ENCODE measurements at places on chromosomes 5 and 9.

DNA sequence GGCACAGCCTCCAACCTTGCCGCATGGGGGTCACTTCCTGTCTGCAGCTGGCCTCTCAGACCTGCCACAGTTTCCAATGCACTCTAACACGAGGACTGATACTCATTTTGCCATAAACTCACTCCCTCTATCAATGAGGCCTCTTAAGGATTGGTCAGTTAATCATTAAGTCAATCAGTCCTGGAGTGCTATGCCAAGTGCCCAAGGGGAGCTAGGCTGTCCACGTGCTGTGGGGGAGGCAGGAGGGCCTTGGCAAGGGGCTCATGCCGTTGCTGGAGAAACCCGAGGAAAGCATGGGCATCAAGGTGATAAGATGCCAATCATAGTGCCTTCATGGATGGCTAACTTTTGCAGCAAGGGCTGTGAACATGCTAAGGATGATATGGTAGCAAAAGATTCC is 1.7 kb upstream of the ALDH1B1 start:
- DNase-seq: no peak

- DNase-seq: no peak
These were observed 7.9 kb upstream of the TRIM7 start for GRCh38 chr5:181212934-181213333.

DNA sequence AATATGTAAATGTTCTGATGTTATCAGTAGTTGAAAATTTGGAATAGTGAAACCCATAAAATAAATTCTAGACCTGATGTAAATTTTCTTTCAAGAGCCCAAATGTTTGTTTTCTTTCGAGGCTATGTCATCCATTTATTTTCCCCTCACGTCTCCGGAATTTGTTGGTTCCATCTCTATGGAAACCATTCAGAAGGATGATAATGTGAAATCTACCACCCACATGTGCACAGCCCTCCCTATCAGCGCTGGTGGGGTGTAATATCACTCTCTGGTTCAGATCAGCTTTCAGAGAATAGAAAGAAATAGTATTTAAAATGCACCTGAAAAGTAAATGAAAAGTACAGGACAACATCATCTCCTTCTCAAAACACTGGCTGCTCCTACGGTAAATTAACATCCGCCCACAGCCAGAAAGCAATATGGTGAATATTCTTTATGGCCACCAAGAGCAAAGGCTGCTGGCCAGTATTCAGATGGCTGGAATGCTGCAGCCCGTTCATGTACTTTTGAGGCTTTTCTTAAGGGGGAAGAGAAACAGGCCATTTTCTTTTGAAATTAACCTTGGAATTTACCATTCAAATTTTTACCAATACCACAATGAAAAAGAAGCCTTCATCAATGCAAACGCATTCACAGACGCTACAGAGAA is 28.5 kb downstream of the GLDC start:
- no peak for DNase-seq

DNA sequence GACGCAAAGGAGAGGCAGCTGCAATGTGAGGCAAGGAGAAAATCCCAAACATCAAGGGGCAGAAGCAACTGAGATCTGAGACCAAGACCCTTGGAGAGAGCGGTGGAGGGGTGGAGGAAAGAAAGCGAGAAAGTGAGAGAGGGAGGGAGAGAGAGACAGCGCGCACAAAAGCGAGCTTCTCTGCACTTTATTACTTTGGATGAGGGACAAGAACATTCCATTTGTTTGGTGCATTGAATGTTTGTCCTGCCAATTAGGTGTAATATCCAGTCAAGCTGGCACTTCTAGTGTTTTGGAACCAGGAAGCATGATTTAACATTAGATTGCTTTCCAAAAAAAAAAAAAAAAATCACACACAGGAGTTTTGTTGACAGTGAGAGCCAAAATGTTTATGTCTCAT is 1.4 kb downstream of the CAST start:
- no peak for DNase-seq

GRCh38 chr9:78698371-78698770 is 401.4 kb downstream of the PSAT1 start:
- DNase-seq: no peak

DNA sequence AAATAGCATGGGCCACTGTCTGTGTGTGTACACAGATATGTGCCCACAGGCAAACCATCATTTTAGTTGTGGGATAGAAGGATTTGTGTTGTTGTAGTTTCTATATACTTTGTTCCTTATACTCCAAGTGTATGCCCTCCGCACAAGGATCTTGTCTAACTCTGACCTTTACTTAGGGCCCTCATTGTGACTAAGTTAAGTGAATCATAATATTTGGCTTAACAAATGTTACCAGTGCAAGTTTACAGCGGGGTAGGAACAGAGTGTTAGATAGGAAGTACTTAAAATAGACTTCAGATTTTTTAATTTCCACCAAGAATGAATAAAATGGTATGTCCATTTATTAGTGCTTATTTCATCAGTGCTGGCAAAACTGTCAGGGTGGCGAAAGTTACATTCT is 29.5 kb upstream of the CYFIP2 start:
- no peak for DNase-seq

- DNase-seq: no peak
These were observed 9.3 kb downstream of the NKD2 start for GRCh38 chr5:1017691-1018455.

GRCh38 chr9:136832581-136832980 is 9.7 kb upstream of the AJM1 start:
- DNase-seq: no peak

DNA sequence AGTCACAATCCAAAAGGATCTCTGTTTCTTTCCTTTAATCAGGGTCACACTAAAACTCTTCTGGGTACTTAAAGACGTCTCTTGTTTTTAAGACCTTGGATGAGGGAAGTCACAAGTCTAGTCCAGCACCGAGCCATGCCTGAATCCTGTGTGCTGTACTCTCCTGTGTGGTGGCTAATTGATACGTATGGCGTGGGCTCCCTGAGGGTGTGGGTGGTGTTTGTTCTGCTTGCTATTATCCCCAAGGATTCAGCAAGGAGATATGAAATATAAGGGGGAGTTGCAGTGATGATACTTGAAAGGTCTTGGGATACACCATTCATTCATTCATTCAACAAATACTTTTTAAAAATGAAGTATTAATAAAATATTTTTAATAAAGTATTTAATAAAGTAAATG is 128.3 kb downstream of the ARHGEF28 start:
- no peak for DNase-seq

GRCh38 chr5:115815006-115815692 is 1.3 kb downstream of the CDO1 start:
- no peak for DNase-seq

DNA sequence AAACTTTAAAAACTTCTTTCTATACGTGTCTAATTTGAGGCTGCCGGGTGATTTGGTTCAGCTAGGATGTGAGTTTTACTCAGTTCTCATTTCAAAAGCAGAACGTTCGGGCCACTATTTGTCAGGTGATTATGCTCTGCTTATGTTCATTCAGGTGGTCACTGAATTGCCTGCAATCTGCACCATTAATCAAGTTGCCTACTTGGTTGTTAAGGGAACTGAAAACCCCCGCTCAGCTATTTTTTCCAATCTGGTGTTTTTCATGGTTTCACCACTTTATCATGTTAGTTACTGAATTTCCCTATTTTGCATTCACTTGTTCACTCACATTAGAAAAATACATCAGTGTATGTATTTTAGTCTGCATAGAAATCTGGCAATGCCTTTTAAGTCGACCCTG is 523.0 kb downstream of the CSNK1G3 start:
- DNase-seq: no peak

DNA sequence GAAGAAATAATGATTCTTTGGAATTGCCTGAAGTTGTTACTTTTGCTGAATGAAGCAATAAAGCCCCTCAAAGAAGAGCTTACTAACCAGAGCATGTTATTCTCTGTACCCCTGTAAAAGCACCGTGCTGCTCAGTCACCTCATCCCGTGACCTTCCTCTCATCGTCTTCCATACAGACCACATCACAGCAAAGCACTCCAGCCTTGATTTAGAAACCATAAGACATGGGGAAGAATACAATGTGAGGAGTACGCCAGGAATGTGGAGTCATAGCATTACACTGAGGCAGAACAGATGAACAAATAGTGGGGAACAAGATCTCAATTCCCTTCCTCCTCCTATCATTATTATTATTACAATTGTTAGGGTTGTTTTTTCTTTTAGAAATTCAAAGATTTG is 49.1 kb downstream of the ERAP1 start:
- no peak for DNase-seq

GRCh38 chr5:149063017-149063687 is at the start of gene SH3TC2:
SH3TC2 (minus strand) TSS chr5:149063062; CDS start chr5:149063022, 40 bp downstream.
- peak; percentile 72 for DNase-seq

- no peak for DNase-seq
These were observed 1369.8 kb upstream of the NUDT12 start for GRCh38 chr5:104932431-104932830.

DNA sequence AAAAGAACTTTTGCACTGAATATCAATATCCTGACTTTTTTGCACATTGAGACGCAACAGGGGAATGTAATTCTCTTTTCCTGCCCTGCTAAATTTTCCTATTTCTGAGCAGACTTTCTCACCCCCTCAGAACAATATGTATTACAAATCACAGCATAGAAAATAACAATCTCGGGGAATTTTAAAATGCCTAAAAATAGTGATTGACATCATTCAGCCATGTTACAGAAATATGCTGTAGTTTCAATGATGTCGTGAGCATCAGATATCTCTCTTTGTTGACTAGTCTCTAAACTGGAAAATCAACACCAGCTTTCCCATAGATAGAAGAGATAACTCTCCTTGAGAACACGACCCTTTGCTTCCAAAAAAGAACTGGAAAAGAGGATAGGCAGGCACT is 166.7 kb downstream of the ZDHHC21 start:
- DNase-seq: no peak

DNA sequence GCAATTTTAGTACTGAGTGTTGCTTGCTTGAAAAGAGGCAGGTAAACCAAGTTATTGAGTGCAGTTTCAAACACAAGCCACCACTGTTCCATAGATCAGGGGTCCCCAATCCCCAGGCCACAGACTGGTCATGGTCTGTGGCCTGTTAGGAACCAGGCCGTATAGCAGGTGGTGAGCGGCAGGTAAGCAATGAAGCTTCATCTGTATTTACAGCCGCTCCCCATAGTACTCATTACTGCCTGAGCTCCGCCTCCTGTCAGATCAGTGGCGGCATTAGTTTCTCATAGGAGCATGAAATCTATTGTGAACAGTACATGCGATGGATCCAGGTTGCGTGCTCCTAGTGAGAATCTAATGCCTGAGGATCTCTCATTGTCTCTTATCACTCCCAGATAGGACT is 41.5 kb upstream of the ABL1 start:
- no peak for DNase-seq
